ENCODE measurements at places on chromosomes 4 and X.

DNA sequence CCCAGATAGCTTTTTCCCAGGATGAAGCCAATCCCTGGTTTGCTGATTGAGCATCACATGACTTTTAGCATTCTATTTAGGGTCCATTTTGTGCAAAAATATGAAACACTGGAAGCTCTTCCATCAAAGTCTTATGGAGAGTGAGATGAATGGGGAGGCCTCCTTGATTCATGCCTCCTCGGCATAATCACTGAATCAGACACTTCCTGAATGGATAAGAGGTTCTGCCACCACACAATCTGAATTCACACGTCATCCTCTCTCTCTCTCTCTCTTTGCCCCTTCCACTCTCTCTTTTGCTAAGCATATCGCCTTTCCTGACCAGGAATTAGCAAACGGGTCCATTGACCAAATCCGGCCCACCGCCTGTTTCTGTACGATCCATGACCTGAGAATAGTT lies 68.7 kb downstream of the CRMP1 start:
- no peak for DNase-seq

- no peak for DNase-seq
These were observed 249.6 kb downstream of the SNCA start for GRCh38 chr4:89587364-89587763.

DNA sequence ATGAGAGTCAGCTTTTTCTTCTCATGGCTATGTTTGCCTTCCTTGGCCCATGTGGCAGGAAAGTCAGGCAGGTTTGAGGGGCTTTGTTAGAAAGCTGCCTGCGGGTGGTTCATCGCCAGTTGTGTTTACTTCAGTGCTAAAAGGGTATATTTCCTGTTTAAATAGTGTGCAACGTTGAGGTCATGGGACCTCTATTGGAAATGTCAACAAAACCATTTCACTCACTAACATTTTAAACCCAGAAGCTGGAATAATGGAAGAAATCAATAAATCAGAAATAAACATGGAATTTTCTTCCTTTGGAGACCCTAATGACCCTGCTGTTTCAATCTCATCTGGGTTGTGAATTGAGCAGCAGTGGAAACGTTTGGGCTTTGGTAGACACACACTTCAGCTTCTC lies 185.8 kb downstream of the ANKRD50 start:
- DNase-seq: no peak

GRCh38 chr4:134276476-134276875 lies 74.9 kb upstream of the PABPC4L start:
- DNase-seq: no peak

- DNase-seq: peak; percentile 67
These were observed 8.5 kb downstream of the OGT start for GRCh38 chrX:71541210-71542022.

DNA sequence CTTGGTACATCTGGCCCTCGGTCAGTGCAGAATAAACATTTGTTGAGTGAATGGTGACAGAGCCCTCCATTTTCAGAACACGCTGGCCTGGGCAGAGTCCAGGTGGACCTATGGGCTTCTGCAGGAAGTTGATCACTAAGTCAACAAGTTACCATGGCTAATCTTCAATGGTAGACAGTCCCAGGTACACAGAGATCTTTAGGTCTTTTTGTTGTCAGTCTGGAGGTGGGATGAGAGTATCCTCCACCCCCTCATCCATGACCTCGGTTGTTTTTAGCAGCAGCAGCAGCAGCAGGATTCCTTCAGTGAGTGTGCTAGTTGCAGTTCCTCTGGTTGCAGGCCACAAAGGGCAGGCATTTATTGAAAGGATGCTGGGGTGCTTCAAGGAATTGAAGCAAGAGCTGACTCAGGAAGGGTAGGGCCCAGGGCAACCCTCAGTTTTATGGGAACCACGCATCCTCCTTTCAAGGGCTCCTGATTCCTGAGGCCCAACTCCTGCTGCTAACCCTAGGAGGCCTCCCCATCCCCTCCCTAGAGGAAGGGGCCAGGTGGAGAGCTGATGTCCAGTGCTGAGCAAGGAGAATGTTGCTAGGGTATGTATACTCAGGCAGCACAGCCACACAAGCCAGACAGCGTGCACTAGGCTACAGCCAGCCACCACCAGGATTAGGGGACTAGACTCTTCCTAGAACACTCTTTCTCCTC lies 1.7 kb upstream of the USP27X start:
- peak; percentile 9 for DNase-seq

DNA sequence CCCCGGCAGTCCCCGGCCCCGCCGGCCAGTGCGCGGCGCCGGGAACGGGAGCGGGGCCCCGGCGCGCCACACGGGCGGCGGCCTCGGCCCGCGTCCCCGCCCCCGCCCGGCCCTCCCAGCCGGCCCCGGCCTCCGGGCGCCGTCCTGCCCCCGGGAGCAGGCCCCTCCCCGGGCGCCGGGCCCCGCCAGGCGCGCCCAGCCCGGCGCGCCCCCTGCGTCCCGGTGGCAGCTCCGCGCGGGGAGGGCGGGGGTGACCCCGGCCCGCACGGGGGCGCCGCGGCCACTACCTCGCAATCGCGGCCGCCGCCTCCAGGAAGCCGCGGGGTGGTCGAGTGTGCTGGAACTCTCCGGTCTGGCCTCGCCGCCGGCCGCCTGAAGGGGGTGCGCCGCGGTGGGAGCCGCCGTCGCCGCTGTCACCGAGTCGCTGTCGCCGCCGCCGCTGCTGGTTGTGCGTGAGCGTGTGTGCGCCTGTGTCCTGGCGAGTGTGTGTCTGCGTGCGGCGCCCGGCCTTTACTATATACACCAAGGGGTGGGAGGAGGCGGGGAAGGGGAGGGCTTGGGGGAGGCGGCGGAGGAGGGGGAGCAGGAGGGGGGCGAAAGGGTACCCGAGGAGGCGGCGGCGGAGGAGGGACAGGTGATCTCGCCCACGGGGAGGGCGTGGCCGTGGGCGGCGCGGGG lies at the start of gene RAI2:
Gene RAI2, minus strand, starts transcription at position 488 of the 678 bp plus-strand sequence. CDS start 59,288 bp downstream, outside the sequence.
- peak; percentile 29 for DNase-seq

- peak; percentile 55 for DNase-seq
These were observed 238.3 kb downstream of the DCLK2 start for GRCh38 chr4:150316332-150317205.

- peak; percentile 6 for DNase-seq
These were observed 51.9 kb downstream of the PHKA2 start for GRCh38 chrX:18931972-18932371.

DNA sequence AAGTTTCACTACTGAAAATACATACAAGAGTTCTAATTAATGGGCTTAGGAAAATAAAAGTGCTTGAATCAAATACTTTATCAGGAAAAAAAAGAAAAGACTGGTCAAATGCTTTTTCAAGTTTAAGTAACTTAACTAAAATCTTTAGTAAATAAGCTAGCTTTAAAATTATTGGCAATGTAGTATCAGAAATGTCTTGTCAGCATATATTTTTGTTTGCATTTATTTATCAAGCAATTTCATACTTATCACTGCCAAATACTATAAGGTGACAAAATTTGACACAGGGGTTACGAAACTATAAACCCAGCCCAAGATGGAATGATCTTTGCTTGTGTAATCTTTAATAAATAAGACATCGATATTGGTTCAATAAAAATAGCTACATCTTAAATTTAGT lies 31.8 kb upstream of the MAGEA4 start:
- no peak for DNase-seq

DNA sequence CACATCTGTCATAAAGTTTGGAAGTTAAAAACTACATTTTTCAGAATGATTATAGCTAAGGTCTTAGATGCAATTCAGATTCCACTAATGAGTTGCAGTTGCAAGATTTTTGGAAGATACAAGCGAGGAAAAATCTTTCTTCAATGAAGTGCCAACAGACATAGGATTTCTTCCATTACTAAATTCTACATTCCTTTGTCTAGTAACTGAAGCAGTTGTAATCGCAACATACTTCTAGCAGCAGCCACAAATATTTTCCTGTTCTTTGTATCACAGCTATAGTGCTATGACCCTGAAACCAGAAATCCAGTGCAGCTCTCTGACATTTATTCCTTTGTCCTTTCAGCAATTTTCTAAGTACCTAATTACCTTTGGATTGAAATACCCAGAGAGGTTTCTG lies 225.2 kb upstream of the SLIT2 start:
- DNase-seq: peak; percentile 40

DNA sequence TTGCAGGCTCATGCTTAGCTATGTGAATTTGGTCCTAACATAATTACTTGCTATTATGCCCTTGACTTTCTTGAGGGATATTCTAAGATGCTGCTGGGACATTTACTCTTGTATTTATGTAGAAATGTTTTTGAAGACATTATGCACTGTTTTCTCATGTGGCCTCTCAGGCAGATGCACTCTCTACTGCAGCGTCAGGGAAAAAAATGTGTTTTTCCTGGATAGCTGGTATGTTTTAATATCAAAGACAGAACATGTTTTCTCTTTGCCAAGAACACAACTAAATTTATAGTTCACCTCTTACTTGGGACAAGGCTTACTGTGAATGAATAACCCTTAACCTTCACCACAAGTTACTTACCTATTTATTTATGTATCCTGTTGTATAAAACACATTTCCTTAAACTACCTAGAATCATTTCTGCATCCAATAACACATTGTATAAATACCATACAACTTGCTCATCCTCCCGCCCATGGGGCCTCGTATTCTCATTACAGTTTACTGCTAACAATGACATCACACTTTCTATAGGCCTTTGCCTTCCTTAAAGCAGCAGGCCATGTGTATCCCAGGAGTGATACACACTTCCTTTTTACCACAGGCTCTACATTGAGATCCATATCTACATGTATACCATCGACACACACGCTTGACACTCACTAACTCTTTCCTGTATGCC lies 178.7 kb downstream of the SLIT2 start:
- peak; percentile 80 for DNase-seq

GRCh38 chrX:19544693-19545305 lies 29.5 kb upstream of the MAP3K15 start:
- DNase-seq: peak; percentile 32

GRCh38 chrX:18041656-18042055 lies 179.0 kb downstream of the BEND2 start:
- DNase-seq: no peak

DNA sequence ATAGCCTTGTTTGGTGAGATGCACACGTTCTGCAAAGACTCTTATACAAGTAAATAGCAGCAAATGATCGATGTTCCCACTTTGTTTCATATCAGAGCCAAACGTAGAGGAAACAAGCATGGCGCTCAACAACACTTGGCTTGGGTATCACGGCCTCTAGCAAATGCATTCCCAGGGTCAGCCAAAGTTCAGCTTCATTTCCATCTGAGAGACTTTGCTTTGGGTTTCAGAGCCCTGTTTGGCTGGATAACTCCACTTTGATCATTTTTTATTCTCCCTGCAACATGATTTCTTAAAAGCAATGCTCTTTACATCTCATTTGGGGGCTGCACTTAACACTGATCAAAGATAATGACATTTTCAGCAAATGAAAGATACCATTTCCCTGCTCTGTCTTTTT lies 199.2 kb upstream of the FAM9B start:
- DNase-seq: no peak

DNA sequence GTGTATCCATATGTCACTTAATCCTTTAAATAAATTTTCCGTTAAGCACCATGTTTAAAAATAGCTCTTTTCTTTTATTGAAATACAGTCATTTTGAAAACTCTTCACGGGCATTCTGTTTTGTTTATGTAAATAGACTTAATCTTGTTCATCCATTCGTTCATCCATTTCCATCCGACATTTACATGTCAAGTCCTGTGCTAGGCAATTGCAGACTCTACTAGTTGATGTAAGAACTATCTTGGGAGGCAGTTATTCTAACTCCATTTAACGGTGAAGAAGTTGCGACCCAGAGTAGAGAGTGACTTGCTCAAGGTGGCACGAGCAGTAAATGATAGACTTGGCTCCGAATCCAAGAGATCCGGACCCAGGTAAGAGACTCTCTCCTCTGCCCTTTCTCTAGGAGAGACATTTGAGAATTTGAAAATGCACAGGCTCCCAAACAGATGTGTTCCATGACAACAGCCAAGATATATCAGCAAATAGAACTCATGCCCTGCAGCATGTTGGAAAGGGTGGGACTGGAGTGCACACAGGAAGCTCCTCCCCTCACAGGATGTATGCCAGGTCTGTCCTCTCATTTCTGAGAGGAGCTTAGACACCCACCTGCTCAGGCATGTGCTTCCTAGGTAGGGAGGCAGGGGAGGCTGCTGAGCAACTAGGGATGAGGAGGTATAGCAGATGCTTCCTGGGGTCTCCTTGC lies 64.5 kb downstream of the DRD5 start:
- no peak for DNase-seq

- no peak for DNase-seq
These were observed 14.0 kb upstream of the DUSP21 start for GRCh38 chrX:44829832-44830231.

- DNase-seq: no peak
These were observed 275.2 kb downstream of the SPRY1 start for GRCh38 chr4:123671636-123672404.

GRCh38 chr4:38230121-38230801 lies 270.1 kb downstream of the PTTG2 start:
- no peak for DNase-seq

DNA sequence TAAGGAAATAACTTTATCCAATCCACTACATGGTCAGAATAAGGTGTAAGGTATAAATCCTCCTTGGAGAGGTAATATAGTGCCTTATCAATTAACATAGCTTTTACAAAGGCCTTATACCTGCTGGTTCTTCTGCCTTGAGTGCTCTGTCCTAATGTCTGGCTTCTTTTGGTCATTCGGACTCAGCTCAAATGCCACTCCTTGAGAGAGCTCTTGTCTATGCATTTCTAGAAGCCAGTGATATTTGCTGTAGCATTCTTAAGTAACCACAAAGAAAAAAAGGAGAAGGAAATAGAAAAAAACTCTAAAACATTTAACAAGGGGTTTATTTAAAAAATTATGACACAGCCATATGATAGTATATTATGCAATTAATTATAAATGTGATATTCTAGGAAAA lies 444.8 kb upstream of the SLIT2 start:
- DNase-seq: no peak

GRCh38 chrX:13260598-13260997 lies 59.3 kb downstream of the ATXN3L start:
- DNase-seq: no peak

GRCh38 chrX:22969411-22969810 lies 30.3 kb upstream of the DDX53 start:
- DNase-seq: no peak

DNA sequence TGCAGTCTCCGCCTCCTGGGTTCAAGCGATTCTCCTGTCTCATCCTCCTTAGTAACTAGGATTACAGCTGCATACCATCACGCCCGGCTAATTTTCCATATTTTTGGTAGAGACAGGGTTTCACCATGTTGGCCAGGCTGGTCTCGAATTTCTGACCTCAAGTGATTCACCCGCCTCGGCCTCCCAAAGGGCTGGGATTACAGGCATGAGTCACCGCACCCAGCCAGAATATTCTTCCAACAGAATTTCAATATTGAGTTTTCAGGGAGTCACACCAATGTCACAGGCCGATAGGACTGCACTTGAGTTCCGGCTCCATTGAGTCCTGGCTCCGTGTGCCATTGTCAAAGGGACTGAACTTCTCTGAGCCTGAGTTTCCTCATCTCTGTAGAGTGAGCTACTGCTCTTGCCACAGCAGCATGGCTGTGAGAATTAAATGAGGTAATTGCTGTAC lies 82.9 kb downstream of the CLCN4 start:
- DNase-seq: peak; percentile 83

GRCh38 chr4:39770471-39770870 lies 72.5 kb downstream of the UBE2K start:
- no peak for DNase-seq

GRCh38 chrX:111568354-111568753 lies 56.9 kb downstream of the SERTM2 start:
- no peak for DNase-seq

GRCh38 chrX:132382068-132382467 lies 106.8 kb downstream of the MBNL3 start:
- no peak for DNase-seq
